ENCODE measurements at places on chromosomes 5 and 9.

GRCh38 chr9:125507226-125507625 lies 199.8 kb downstream of the MAPKAP1 start:
- no peak for DNase-seq

DNA sequence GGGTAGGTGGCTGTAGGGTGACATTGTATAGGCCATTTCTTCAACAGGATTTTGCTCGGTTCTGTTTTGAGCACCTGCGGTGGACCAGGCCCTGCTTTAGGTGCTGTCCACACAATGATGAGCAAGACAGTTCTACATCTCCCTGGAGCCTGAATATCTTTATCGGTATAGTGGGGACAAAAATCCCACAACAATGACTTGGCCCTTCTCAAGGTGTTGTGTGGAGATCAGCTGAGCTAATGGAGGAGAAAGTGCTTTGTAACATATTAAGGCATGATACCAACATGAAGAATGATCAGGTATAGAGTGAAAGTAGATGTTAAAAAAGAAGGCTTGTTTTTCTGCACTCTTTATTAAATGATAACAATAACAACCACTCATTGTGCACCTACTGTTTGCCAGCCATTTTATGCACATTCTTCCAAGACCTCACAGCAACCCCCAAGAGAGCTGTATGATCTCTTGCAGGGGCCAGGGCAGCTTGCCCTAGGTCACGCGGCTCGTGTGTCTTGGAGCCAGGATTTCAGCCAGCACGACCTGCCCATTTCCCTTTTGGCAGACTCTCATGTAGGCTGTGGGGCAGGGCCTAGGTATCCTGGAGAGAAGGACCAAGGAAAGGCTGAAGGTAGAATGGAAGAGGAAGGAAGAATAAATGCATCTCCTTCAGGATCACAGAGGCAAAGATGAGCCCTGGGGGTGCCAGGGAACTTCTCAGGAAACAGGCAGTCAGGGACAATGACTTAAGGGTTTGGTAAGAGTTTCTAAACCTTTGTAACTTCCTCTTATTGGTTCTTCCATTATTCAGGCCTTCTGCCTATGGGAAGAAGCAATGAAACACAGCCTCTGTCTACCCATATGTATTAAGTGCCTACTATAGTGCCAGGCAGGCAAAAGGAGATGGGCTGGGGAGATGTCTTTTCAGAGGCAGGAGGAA lies 50.0 kb upstream of the PPARGC1B start:
- DNase-seq = no peak

- DNase-seq = no peak
Observed at GRCh38 chr9:76571288-76571687, 112.3 kb downstream of the GCNT1 start.

DNA sequence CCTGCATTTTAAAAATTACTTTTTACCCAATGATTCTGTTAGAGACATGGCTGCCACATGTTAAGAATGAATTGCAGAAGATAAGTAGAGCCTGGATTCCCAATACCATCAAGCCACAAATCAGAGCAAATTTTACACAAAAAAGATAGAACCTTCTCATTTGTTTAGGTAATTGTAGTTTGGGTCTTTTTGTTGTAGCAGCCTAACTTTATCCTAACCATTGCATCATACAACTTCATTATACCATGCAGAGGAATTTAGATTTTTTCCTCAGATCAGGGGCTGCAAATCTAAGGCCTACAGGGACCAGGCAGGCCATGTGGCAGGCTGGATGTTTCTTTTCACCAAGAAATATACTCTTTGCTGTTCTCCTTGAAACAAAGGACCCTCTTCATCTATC lies 34.6 kb downstream of the NKX2-5 start:
- DNase-seq = no peak

DNA sequence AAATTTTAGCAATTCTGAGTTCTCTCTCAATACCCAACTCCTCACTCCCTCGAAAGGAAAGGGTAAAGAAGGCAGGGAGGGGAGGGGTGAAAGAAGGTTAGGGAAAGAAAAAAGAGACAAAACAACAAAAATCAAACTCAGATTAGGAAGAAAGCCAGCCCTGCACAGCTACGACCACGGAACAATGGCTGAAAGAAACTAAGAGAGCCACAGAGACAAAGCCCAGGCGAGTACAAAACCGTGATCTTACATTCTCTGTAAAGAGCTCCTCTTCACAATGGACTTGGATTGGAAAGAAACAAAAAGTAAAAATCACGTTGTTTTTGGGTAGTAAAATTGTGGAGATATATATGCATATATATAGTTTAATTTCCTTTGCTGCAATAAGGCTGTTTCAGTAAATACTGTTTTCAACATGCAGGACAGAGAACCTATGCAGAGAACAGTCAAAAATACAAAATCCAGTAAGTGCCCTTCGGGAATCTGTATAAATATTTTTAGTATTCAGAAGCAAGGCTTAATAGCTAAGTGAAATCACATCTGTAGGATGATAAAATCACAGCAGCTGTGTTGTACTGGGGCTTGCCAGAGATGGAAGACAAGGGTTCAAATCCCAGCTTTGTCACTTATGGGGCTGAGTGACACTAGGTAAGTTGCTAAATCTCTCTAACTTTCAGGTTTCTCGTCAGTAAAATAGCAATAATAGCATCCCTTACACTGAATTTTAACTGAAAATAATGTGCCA lies 16.9 kb downstream of the PSMB7 start:
- DNase-seq = no peak

GRCh38 chr5:59003641-59004040 lies 420.8 kb downstream of the RAB3C start:
- DNase-seq = no peak

- no peak for DNase-seq
Observed at GRCh38 chr5:138425079-138425478, 13.8 kb upstream of the REEP2 start.

DNA sequence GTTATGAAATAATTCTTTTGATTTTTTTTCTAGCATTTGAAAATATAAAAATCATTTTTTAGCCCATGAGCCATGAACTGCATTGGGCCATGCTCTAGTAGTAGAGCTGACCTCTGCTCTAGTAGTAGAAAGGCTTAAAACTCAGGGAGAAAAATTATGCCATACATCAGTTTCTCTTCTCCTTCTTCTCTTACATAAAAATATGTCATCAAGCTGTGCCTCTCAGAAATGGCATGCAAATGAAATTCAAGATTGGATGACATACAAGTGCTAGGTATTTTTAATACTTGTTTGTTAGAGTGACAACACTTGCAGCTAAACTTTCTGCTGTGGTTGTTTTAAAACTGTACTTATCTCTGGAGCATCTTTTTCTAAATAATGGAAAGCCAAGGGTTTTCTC lies 42.1 kb upstream of the TMOD1 start:
- DNase-seq = no peak

GRCh38 chr9:35103660-35104191 lies 795 bp upstream of the STOML2 start:
- no peak for DNase-seq

DNA sequence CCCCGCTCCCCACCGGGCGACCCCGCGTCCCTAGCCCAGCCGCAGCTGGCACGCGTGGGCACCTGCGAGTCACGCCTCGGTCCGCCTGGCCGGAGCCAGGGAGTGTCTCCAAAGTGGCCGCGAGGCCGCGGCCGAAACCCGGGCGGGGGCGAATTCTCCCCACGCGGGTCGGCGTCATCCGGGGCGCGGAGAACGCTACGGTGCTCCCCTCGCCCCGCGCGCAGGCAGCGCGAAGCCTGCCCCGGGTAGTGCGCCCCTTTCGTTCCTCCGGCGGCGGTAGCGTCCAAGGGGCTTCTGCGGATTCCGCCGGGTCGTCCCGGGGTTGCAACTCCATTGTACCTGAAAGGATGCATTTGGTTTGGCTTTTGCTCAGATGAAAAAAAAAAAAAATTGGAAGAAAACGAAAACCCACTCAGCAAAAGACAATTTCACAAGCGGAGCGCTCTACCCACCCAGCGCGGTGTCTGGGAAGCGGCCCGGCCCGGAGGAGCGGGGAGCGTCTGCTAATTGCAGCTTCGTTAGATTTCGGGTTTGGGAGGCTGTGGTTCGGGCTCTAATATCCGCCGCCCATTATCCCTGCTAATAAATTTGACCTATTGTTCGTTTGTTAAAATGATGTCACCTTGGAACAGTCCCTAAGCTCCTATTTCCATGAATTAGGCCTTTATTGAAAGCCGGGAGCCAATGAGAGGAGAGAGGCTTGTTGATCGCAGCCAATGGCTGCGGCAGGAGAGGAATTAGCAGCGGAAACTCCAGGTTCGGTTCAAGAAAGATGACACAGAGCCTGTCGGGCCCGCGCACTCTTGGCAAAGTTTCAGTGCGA lies at the start of gene TLX3:
TLX3 (plus strand) TSS at position 796 of the 823 bp plus-strand sequence. CDS start 118 bp downstream, outside the sequence.
- DNase-seq = no peak

DNA sequence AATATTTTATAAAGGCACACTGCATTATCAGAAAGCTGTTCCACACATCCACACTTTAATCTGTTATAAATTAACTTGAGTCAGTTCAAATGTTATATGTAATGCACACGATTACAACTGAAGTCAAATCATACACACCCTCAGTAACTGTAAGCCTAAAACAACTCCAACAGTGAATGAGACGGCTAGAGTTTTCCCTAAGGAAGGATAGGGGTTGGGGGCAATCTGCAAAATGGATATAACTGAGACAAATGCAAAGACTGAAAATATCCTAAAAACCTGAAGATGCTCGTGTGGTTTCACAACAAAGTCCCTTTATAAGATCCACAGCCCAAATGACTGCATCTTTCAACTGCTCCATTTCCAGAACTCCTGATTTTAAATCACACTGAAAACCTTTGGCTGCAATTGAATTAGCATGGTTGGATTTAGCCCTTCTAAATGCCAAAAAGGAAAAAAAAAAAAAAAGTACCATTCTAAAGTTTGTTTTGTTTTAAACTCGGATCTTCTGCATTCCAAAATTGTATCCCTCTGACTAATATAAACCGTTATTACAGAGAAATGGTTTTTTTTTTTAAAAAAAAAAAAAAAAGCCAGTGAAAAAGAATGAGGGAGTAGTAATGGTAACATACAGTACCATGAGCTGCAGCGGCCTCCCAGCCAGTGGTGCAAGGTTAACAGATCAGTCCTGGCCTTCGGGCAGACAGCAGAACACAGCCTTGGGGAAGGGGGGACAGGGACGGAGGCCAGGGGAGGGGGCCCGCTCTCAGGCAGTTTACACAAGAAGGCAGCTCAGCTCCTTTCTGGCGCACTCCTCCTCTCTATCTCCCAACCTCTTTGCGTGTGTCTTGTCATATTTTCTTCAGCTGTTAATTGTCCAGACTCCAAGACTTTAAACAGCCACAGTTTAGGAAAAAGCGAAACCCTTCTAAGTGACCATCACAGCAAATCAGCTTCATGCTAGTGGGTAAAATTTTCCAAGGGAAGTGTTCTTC lies 166.1 kb downstream of the BNC2 start:
- DNase-seq = no peak

GRCh38 chr9:96386157-96386556 lies 2.6 kb upstream of the SLC35D2 start:
- no peak for DNase-seq

DNA sequence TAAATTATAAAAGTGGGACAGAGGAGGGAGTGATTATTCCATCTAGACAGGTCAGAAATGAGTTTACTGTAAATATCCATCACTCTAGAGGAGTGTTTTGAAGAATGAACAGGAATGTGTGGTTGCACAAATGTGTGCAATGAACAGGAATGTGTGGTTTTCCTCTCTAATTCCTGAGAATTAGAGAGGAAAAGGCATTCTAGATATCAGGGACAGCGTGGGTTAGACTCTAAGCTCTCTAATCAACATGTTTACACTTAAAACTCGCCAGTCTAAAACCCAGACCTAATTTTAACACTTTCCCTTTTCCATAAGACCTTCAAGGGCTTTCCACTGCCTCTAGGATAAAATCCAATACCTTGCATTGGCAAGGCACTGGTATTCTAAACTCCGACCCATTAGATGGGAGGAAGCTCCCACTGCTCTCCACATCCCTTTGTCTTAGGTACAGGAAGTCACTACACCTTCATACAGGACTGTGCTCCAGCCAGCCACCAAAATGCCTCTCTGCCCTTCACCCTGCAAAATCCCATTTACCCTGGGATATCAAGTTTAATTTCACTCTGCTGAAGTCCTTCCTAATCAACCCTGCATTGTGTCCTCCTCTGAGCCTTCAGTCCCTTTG lies 67.9 kb downstream of the NFIB start:
- DNase-seq = no peak

GRCh38 chr9:91207729-91208418 lies 153.8 kb downstream of the AUH start:
- DNase-seq = no peak

DNA sequence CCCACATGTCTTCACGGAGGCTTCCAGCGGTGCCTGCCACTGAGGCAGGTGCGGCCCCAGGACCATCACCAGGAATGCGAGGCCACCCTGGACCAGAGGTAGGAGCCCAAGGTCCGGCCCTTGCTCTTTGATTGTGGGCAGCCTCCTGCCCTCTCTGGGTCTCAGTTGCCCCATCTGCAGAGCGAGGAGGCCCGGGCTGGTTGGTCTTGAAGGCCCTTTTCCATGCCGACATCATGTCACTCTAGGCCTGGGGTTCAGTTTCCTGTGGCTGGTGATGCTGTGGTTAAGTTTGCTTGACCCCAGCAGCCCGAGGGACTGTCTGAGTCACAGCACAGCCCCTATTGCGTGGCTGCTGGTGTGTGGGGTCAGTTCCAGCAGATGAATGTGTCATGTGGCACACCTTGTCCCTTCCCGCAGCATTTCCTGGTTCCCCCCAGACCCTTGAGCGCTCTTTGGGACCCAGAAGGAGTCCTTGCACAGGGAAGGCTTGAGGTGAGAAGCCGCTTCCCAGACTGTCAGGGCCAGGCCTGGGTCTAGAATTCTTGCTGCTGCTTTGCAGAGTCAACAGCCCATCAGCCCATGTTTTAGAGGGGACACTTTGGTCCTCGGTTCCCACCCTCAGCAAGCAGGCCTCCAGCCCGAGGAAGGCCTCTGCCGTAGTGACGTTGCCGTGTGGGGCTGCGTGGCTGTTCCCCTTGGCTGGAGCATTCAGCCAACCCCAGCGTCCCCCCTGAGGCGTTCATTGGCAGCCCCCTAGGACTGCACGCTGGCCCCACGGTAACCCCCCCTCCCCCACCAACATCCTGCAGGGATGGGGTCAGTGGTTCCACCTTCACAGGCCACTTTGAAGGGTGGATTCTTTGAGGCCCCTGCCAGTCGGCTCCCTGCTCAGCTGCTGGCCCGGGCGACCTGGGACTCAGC lies 31.0 kb upstream of the HMCN2 start:
- no peak for DNase-seq

GRCh38 chr5:1104327-1105006 lies 7.4 kb downstream of the SLC12A7 start:
- DNase-seq = peak; percentile 31

- DNase-seq = no peak
Observed at GRCh38 chr9:135066291-135066690, 21.2 kb upstream of the OLFM1 start.

GRCh38 chr5:146548781-146549449 lies 32.9 kb upstream of the GPR151 start:
- no peak for DNase-seq

- DNase-seq = no peak
Observed at GRCh38 chr5:143229896-143230675, 173.4 kb downstream of the NR3C1 start.

Measured in stimulated activated CD8-positive, alpha-beta memory T cell treated with anti-CD3 and anti-CD28 coated beads, Interleukin-15, amount 100 ng/mL, for 4 hours (primary cell).